Endothelial cell (in vitro differentiated cells): ENCODE measurements at places on chromosomes 7 and 10. TPM values are rescaled to one million over a fixed set of nuclear protein-coding genes. Genes with fewer than 3 reads are reported as not detected.
A peak's percentile ranks its signal among the peaks of the same experiment; 100 is the strongest.

Gene NME8
- not detected for total RNA-seq

Gene GIMAP5
- 220 TPM for total RNA-seq

DNA sequence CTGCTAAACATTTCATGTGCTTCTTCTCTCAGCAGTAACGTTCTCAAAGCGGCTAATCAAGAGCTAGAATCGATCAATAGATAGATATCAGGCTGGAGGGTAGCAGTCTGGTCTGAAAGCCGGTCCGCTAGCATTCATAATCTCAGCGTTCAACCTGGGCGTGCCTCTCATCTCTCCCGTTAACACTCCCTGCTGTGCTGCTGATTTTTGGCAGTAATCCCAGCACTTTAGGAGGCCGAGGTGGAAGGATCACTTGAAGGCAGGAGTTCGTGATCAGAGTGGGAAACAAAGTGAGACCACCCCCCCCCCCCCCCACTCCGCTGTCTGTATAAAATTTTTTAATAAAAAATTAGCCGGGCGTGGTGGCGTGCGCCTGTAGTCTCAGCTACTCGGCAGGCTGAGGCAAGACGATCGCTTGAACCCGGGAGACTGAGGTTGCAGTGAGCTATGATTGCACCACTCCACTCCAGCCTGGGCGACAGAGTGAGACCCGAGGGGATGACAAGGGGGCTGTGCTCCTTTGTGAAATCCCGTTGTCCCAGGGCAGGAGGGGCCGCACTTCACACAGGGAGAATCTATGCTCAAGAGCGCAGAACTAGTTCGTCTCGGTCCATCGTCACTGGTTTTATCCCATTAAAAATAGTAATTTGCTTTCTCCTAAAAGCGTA, 624 bp upstream of the CEP55 start:
- peak; percentile 19 for DNase-seq

DNA sequence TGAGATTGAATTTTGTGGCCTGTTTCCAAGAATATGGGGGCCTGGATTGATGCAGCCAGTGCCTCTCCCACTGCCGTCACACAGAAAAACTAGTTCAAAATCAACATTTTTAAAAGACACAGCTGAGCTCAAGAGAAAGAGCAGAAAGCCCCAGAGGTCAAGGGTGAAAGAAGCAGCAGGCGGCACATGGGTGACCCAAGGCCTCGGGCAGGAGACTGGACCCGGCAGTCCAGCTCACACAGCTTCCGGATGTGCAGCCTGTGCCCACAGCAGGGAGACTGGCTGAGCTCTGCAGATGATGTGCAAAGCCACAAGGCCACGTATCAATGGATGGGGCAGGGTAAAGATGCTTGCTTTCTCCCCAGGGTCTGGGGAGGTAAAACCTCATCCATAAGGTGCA, 50.4 kb upstream of the RNF32 start:
- no peak for DNase-seq

DNA sequence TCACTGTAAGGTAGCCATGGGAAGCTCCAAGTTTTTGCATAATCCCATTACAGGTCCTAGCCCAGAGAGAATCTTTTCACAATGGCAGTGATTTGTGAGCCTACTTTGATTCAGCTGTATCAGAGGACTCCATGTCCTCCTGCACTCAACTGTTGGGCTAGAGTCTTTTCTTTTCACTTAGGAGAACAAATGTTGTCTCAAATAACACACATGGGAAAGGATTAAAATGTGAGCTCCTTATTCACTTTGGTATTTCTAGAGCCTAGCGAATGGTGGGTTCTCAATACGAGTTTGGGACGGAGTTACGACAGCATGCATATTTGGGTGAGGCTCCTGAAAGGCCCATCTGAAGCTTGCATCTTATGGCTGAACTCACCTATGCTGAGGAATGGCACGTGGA, 183.5 kb upstream of the STEAP4 start:
- DNase-seq = no peak

DNA sequence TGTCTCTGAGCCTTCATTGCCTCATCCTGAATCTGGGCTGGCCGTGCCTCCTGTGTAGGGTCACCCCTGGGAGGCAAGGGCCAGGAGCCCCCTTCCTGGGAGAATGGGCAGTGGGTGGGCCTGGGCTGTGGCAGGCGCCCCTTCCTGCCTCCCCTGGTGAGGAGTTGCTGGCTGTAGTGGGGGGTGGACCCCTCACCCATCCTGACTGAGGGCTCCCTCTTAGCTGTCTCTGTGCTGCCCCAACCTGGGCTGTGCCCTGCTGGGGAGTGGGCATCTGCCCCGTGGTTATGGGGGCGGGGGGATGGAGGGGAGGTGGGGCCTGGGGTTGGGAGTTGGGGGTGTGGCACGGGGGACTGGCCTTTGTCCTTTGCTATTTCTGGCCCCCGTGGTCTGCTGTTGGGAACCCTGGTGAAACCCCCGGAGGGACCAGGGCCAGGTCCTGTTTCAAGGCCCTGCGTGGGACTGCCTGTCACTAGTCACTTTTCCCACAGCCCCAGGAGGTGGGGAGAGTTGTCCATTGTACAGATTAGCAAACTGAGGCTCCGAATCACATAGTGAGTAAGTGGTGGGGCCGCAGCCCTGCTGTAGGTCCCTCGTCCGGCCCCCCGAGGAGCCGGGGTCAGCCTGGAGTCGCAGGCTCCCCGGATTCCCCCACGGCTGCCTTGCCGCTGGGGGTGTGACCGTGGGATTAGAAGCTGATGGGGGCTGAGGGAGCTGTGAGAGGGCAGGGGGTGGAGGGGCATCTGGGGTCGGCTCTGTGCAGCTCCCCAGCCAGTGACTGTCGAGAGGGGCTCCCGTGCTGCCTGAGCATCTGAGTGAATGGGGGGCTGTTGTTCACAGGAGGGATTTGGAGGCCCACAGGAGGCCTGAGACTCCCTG, 2.7 kb downstream of the TTYH3 start:
- DNase-seq = no peak

DNA sequence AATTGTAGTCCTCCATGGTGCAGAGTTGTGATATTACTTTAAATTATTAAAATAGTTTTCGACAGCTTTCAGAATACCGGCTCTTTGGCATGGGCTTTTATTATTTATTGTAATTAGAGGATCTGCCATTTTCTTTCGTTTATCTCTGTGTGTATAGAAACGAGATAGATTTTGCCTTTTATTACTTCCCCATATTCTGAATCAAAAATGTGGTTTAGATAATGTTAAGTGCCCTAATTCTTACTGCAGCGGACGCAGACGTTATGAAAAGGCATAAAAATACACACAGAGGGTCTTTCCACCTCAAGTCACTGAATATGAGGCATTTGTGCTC, 1.9 kb upstream of the ARID5B start:
- no peak for DNase-seq
